Smooth muscle cell of the pulmonary artery (primary cell): ENCODE measurements at places on chromosomes 16 and 17. TPM values are rescaled to one million over a fixed set of nuclear protein-coding genes. Genes with fewer than 3 reads are reported as not detected.

Gene TAC4
- total RNA-seq: not detected in 2 replicates

Gene C16orf92
- not detected in 2 replicates for total RNA-seq

Gene DRC3
- total RNA-seq: 1.2 and 1.8 TPM in 2 replicates

Gene HCRT
- not detected in 2 replicates for total RNA-seq
